Activated CD8-positive, alpha-beta T cell treated with anti-CD3 and anti-CD28 coated beads, Interleukin-2, amount 10 ng/mL, durations not matched to agents 7 days and 5 days (primary cell): ENCODE measurements at places on chromosomes 1 and 21. TPM values are rescaled to one million over a fixed set of nuclear protein-coding genes. Genes with fewer than 3 reads are reported as not detected.

The HPCA gene
- not detected for total RNA-seq

The C1orf210 gene
- not detected for total RNA-seq

- H3K4me1 ChIP-seq: peaks cover 12% of the 10 kb centered on the region
- DNase-seq: no peak
- no peak overlapping the region for H3K4me3 ChIP-seq
- H3K27ac ChIP-seq: no peak overlapping the region
- H3K27me3 ChIP-seq: peaks cover 3% of the 10 kb centered on the region
Observed at GRCh38 chr1:234361102-234361603, 12.1 kb upstream of the COA6 start.

- no peaks in the 10 kb centered on the region for H3K36me3 ChIP-seq
- no peak for DNase-seq
- H3K4me3 ChIP-seq: no peak overlapping the region
Observed at GRCh38 chr1:93525431-93525830, 77.5 kb downstream of the FNBP1L start.
